ENCODE measurements at places on chromosomes 13 and 19.

DNA sequence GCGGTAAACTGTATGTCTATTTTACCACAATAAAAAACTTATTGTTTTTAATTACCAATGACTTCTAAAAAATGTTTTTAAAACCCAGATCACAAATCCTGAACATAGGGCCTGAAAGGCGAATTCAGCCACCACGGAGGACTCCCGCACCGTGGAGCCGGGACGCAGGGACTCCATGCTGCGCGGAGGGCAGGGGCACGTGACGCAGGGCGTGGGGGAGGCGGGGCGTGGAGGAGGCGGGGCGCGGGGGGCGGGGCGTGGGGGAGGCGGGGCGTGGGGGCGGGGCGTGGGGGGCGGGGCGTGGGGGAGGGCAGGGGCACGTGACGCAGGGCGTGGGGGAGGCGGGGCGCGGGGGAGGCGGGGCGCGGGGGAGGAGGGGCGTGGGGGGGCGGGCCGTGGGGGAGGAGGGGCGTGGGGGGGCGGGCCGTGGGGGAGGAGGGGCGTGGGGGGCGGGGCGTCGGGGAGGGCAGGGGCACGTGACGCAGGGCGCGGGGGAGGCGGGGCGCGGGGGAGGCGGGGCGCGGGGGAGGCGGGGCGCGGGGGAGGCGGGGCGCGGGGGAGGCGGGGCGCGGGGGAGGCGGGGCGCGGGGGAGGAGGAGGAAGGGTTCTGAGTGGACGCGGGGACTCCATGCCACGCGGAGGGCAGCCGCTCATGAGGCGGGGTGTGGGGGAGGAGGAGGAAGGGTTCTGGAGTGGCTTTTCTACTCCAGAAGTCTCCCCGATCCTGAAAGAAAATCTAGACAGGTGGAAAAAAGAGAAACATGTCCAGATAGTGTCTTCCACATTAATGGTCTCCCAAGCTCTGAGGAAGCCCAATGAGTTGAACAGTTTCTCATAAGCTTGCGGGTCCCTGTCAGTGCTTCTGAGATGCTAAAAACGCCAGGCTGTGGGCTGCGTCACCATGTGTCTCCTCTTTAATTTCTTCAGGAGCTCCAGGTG is 4.4 kb upstream of the PROZ start:
- DNase-seq = peak; percentile 69

DNA sequence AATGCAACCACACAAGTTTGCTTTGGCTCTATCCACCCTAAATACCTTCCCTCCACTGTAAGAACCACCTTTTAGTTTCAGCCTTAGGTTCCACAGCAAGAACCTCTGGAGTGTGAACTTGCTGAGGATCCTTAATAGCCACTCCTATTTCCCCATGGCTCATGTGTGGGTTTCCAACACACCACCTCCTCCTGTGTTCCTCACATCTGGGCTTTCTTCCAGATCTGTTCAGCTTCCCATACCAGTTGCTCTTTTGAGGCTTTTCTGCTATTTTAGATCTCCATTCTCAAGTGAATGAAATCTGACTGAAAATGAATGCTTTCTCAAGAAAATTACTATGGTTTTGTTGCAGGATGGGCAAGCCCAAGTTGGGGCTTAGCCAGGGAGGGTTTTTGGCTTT is 104.8 kb upstream of the MIR17HG start:
- DNase-seq = no peak

- no peak for DNase-seq
Measured at GRCh38 chr13:42039457-42039945, 8.9 kb upstream of the DGKH start.

DNA sequence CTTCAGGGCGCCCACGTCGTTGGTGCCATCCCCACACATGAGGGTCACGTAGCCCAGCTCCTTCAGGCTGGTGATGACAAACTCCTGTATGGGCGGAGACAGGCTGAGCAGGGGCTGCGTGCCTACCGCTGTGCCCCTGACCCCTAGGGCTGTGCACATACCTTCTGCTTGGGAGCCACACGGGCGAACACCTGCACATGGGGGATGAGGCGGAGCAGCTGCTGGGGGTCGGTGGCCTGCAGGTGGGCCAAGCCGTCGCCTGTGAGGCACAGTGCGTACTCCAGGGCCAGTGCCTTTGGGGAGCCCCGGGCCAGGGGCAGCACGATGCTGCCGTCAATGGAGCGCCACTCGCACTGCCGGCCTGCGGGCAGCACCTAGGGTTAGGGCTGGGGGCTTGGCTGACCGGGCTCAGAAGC is 6.1 kb upstream of the GMIP start:
- DNase-seq = no peak

- DNase-seq = no peak
Measured at GRCh38 chr13:21031594-21032275, 29.7 kb downstream of the LATS2 start.

DNA sequence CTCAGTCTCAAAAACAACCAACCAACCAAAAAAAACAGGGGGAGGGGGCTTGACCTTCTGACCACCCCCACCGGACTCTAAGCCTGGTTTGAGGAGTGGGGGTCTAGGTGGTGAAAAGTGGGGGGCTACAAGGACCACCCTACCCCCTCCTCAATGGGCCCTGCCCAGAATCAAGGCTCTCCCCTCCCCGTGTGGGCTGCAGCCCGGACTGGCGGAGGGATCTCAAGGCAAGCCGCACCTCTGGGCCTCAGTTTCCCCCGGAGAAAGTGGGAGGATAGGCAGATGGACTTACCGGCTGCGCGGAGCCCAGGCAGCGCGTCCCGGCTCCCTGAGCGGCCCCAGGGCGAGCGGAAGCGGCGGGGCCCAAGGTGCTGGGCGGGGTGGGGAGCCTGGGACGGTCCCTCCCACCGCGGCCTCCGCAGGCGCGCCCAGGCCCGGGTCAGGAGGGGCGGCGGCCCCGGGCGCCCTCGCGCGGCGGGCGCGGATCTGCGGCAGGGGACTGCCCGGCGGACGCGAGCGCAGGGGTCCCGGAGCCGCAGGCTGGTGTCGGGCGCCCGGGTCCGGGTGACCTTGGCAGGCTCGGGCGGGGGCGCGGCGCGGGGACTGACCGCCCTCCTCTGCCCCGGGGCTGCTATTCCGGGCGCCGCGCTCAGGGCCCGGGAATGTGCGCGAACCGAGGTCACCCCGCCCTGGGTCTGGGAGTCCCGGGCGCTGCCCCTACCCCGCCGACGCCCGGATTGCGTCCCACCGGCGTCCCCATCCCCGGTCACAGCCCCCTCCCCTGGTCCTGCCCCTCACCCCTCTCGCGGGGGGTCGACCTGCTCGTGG is at the start of gene ADAMTSL5:
Gene ADAMTSL5, minus strand, starts transcription at position 349 of the 828 bp plus-strand sequence. CDS start 2,076 bp downstream, outside the sequence.
- peak; percentile 22 for DNase-seq

- DNase-seq = no peak
Measured at GRCh38 chr19:51808333-51808986, 13.5 kb downstream of the FPR3 start.

DNA sequence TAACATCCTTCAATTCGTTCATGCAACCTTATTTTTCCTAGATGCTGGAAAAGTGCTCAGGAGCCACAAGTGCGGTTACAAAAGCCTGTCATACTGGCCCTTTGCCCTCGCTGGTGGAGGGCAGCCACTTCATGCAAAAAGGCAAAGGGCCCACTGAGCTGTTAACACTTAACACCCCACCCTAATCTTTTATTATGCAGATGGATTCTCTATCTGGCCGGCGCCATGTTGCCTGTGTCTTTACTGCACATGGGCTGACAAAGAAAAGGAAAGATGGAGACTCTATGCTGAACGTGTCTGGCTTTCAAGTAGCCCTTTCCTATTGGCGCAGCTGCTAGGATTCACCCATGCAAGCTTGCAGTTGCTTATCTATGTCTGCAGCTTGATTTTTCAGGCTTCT is 10.8 kb downstream of the OR7D2 start:
- no peak for DNase-seq

GRCh38 chr13:43061496-43062280 is 38.3 kb downstream of the DNAJC15 start:
- no peak for DNase-seq

DNA sequence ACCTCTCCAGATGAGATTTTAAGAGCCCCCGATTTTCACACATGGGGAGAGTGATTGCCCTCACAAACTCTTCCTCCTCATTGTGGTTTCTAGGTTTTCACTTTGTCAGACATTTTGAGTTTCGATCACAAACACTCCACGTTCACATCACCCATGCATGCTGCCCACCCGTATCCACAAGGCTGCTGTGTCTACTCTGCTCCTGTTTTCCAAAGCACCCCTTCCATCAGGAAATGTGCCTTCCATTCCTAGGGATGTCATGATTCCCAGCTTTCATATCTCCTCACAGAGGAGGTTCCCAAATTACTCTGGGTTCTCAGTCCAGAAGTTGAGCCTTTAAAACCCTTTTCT is 45.8 kb upstream of the CEACAM21 start:
- no peak for DNase-seq

- DNase-seq = no peak
Measured at GRCh38 chr13:60645676-60646075, 248.7 kb downstream of the TDRD3 start.

GRCh38 chr13:73767747-73768315 is 366.4 kb downstream of the KLF12 start:
- DNase-seq = no peak

GRCh38 chr19:4010808-4011110 is 3.2 kb downstream of the PIAS4 start:
- DNase-seq = no peak

- DNase-seq = no peak
Measured at GRCh38 chr19:49333418-49333805, 1.8 kb upstream of the CD37 start.

GRCh38 chr19:32401992-32402391 is 3.6 kb upstream of the DPY19L3 start:
- DNase-seq = no peak

- no peak for DNase-seq
Measured at GRCh38 chr13:98309569-98310335, 132.7 kb upstream of the RNF113B start.

DNA sequence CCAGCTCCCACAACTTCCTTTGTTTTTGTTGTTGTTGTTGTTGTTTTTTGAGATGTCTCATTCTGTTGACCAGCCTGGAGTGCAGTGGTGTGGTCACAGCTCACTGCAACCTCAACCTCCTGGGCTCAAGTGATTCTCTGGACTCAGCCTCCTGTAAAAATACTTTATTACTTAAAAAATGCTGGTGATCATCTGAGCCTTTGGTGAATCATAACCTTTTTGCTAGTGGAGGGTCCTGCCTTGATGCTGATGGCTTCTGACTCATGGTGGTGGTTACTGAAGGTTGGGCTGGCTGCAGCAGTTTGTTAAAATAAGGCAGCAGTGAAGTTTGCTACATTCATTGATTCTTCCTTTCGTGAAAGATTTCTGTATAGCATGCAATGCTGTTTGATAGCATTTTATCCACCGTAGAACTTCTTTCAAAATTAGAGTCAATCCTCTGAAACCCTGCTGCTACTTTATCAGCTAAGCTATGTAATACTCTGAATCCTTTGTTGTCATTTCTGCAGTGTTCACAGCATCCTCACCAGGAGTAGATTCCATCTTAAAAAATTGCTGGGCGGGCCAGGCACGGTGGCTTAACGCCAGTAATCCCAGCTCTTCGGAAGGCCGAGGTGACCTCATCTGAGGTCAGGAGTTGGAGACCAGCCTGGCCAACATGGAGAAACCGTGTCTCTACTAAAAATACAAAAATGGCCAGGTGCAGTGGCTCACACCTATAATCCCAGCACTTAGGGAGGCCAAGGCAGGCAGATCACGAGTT is 18.0 kb downstream of the ARHGAP35 start:
- DNase-seq = no peak

- DNase-seq = no peak
Measured at GRCh38 chr13:31116224-31116623, 45.5 kb downstream of the HSPH1 start.

Data from NCI-H1930 (cell line).